ENCODE measurements at places on chromosomes 1 and 21.

GRCh38 chr1:158095737-158096335 is 84.9 kb upstream of the CD1D start:
- DNase-seq: peak; percentile 1

- DNase-seq: no peak
Measured at GRCh38 chr1:247268390-247269045, 12.6 kb downstream of the VN1R5 start.

GRCh38 chr1:213335084-213335483 is 284.0 kb downstream of the RPS6KC1 start:
- DNase-seq: no peak

- no peak for DNase-seq
Measured at GRCh38 chr21:26819740-26820324, 25.4 kb downstream of the ADAMTS1 start.

GRCh38 chr1:224795591-224795990 is 133.9 kb upstream of the DNAH14 start:
- DNase-seq: no peak

DNA sequence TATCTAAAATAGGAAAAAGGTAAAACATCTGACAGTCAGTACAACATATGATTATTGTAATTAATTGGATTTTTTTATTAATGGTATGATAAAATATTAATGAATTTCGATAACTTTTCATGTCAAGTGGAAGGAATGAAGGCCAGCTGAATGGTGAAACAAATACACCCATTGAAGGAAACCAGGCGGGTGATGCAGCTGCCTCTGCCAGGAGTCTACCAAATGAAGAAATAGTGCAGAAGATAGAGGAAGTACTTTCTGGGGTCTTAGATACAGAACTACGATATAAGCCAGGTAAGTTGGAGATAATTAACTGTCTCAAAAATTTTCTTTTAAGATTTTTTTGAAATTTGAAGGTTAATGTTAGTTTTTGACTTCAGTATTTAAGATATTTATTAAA is 3.2 kb downstream of the SON start:
- DNase-seq: no peak
